ENCODE measurements at places on chromosomes 3 and 15.

DNA sequence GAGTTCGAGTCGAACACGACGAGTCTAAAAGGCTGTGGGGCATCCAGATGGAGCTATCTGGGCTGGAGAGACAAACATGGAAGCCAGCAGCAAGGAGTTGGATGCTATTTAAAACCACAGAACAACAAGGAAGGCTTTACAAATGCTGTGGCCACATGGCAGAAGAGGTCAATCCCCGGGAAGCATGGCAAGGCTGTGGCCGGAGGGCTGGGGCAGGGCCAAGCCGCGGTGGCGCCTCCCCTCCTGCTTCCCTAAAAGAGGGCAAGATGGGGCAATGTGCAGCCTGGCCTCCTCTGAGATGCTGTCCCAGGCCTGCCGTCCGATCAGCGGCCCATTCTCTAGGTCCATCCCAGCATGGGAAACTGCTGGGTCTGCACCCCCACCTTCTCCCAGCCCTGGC lies 139.1 kb downstream of the SRGAP3 start:
- DNase-seq, result no peak

DNA sequence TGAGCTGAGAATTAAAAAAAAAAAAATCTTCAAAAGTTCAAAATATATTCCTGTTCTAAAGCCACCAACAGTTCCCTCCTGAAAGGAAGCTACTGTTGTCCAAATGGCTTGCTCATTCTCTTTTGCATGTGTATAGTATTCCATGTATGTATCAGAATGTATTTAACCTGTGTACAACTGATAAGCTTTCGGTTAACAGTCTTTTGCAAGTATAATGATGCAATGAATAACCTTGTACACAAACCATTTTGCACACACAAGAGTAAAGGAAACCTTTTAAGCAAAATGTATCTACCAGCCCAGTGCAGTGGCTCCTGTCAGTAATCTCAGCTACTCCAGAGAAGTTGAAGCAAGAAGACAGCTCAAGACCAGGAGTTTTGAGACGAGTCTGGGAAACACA lies 32.6 kb downstream of the TOPBP1 start:
- DNase-seq, result no peak

GRCh38 chr15:66682865-66683264 lies 19.2 kb upstream of the SMAD6 start:
- no peak for DNase-seq

- DNase-seq, result peak; percentile 48
Measured at GRCh38 chr3:132231633-132232032, 85.6 kb upstream of the ACP3 start.

DNA sequence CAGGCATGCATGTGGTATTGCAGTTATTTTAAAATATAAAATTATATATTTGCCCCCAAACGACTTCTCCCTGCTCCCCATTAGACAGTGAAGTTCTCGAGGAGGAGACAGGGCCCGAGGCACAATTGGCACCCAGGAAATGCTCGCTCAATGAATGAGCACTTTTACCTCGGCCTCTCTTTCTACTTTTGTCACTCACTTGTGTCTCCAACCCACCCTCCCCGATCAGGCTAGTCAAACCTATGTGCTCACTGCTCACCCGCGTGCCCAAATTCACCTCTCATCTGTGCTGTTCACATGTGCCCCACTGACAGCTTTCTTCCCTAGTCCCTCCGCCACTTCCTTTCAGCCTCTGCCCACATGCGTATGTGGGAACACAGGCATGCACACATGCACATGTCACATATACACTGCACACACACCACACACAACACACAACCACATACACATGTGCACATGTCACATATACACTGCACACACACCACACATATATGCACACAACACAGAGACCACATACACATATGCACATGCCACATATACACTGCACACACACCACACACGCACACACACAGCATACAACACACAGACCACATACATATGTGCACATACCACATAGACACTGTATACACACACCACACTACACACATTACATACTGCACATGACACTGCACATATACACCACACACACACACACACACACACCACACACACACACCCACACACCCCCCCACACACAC lies 46.3 kb upstream of the DLG1 start:
- DNase-seq, result no peak

DNA sequence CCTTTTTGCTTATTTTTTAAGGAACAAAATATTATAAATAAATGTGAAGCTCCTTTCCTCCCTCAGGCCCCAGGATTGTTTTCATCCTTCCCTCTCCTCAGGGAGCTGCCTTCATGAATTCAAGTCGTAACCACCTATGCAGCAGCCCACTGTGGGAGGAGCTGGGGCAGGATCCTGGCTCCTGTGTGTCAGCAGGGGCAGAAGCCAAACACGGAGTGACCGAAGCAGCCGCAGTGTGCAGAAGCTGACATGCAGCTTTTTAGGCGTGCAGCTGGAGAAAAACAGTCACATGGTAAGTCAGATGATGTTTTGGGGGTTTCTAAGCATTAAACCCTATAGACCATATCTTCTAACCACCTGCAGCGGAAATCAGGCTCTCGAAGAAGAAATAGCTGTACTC lies 231.3 kb downstream of the OCA2 start:
- no peak for DNase-seq

- peak; percentile 49 for DNase-seq
Measured at GRCh38 chr15:33132722-33133345, 61.7 kb downstream of the FMN1 start.

- peak; percentile 65 for DNase-seq
Measured at GRCh38 chr15:34122771-34123183, 20.9 kb downstream of the PGBD4 start.

DNA sequence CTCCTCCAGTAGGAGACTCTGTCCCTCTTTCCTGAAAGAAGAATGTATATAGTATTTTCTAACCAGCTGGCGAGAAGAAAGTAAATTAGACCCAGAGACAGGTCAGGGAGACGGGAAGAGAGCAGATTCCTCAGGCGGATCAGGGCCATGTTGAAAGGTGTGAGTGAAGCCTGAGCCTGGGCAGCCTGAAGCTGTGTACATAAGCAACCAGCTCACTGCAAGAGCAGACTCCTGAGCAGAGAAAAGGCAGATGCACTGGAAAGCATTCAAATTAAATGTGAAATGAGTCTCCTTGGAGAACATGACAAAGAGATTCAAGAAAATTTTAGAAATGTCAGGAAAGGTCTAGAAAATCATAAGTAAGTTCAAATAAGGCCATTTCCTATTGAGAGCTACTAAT lies 165.8 kb downstream of the GOLIM4 start:
- no peak for DNase-seq

DNA sequence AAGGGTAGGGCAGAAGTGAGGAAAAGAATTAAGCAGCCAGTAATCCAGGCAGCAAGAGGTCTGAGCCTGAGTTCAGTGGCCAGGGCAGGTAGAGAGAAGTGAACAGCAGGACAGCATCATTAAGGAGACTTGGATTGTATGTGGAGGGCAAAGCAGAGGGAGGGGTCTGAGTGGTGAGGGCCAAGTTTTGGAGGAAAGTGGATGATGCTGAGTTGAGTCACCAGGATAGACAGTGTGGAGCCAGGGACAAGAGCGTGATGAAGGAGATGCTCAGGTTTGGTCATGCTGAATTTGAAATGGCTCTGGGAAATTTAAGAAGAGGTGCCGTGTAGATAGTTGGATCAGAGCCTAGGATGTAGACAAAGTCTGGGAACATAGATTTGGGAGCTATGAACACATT lies 93.1 kb downstream of the ARHGEF26 start:
- no peak for DNase-seq

GRCh38 chr3:30440147-30440604 lies 166.2 kb upstream of the TGFBR2 start:
- no peak for DNase-seq

GRCh38 chr3:184738982-184739381 lies 27.1 kb upstream of the MAGEF1 start:
- no peak for DNase-seq

DNA sequence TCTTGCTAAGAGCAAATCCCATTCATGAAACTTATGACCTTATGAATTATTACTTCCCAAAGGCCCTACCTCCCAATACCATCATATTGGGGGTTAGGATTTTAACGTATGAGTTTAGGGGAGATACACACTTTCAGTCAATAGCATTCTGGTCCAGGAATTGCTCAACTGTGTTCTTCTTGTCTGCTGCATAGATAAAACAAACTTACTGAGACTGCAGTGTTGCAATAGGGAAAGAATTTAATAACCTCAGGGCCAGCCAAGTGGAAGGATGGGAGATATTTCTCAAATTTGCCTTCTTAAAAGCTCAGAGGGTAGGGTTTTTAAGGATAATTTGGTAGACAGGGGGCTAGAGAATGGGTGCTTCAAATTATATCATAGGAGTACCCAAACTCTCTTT lies 625.8 kb downstream of the OTOL1 start:
- DNase-seq, result no peak

DNA sequence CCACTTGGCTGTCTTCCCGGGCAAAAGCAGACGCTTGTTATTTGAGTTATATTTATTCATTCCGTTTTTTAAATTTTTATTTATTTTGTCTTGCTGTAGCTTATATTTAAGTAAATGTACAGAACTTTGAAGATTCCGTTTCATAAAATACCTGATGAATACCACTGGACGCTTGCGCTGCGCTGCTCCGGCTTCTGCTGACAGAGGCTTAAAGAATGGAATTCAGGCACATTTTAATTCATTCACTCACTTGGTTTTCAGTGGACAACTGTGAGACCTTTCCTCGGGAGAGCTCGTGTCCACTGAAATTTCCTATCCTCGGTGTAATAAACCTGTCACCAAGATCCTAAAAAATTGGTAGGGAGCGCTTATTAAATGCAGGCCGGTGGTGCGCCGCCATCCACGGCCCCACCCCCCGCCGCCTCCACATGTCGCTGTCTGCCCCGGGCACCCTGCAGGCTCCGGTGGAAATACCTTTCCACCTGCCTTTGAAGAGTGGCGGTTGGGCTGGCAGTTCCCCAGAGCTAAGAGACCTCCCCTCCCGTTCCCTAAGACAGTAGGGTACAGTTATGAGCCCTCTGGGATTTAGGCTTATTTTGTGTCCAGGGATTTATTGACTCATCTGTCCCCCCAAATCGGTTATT lies 62.5 kb upstream of the UBE2E1 start:
- no peak for DNase-seq

DNA sequence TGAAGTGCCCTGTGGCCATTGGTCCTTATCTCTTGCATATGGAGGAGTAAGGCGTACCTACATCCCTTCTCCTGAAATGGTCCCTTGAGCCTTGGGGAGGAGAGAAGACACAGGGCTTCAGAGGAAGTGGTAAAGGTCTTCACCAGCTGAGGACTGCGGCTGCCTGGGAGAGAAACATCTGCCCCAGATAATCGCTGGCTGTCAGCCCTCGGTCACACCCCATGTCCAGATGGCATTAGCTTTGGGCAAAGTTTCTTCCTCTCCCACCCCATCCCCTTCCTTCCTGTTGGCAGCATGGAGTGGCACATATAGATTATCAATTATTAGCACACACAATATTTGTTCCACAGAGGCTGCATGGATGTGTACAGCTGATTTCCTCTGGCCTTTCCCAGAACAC lies 61.6 kb downstream of the LRTM1 start:
- DNase-seq, result no peak

DNA sequence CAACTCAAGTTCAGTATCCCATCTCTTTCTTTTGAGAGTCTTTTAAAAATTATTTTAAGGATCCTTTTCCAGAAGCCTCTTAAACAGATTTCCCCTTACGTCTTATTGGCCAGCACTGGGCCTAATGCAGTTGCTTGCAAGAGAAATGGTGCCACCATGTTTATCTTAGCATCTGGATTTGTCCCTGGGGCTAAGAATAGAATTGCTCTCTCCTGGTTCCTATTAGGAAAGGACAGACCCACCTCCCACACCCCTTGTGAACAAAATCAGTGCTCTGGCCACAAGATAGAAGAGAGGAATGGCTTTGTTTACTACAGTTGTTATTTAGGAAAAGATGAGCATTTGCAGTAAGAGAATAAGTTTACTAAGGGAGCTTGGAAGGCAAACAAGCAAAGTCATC lies 128.2 kb upstream of the CGNL1 start:
- DNase-seq, result no peak

DNA sequence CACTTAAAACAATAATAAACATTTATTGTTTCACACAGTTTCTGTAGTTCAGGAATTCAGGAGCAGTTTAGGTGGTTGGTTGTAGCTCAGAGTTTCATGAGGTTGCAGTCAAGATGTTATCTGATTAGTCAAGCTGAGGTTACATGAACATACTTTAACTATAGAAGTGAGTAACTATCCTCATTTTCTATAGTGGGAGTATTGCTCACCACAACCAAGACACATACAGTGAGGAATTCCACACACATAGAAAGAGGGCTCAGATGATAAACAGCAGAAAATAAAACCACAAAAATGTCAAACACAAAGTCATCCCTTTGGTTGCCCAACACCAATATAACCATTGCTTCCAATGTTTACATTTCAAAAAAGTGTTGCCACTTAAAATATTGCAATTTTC lies 13.6 kb downstream of the SCN11A start:
- DNase-seq, result peak; percentile 88

GRCh38 chr15:94670438-94671034 lies 439.2 kb downstream of the MCTP2 start:
- DNase-seq, result peak; percentile 10

GRCh38 chr15:35979608-35980007 lies 433.6 kb upstream of the DPH6 start:
- DNase-seq, result no peak

DNA sequence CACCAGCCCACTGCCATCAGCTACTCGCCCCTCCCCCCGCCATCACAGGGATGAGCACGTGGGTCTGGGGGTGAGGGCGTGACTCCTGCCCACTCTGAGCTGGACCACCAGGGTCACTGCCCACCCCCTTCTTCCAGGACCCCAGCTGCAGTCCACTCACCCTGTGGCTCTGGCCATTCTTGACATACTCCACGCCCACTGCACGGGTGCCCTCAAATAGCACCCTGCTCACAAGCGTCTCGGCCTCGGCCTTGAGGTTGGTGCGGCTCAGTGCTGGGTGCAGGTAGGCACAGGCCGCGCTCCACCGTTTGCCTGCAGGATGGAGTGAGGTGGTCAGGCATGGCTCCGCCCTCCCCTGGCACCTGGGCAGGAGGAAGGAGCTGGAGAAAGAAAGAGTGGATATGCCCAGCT lies 23.9 kb downstream of the CHDH start:
- no peak for DNase-seq

GRCh38 chr15:48859426-48859825 lies 18.5 kb upstream of the EID1 start:
- no peak for DNase-seq

- no peak for DNase-seq
Measured at GRCh38 chr3:156910022-156910421, 83.9 kb downstream of the LEKR1 start.

DNA sequence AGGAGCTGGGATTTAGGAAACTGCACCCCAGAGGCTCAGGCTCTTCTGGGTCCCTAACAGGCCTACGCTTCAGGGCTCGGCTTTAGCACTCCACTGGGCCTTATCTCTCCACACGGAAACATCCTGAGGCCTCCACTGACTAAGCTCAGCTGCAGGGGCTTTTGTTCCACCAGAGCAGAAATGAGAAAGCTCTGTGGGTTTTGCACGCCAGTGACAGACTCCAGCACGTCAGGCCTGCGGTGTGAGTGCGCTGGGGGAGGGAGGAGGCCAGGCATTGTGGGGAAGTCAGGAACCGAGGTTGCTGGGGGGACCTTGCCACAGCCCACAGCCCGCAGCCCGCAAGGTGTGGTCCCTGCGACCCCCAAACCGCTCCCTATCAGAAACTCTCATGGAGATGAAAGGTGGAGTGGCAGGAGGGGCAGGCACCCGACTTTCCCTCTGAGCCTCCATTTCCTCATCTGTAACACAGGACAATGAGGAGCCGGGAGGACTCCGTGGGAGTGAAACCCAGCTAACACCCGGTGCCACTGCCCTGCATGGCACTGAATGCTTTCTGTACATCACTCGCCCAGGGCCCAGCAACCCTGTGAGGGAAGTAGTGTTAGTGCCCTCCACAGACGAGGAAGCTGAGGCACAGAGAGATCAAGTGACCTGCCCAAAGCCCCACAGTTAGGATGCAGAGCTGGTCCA lies 106.5 kb downstream of the TPRA1 start:
- no peak for DNase-seq

All from HS-5 (cell line).